ENCODE measurements at places on chromosomes 7 and 10.

GRCh38 chr10:113711142-113711541 lies 31.4 kb downstream of the CASP7 start:
- DNase-seq: no peak

GRCh38 chr7:46776790-46777189 lies 805.1 kb downstream of the TNS3 start:
- no peak for DNase-seq

DNA sequence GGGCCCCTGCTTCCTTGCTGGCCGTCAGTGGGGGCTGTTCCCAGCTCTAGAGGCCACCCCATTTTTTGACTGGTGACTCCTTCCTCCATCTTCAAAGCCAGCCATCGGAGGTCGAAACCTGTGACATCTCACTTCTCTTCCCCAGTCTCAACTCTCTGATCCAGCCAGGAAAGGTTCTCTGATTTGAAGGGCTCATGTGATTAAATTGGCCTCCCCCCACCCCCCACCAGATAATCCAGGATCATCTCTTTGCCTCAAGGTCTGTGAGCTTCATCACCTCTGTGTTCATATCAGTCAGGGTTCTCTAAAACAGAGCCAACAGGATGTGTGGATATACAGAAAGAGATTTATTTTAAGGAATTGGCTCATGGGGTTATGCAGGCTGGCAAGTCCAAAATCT lies 5.6 kb upstream of the RAMP3 start:
- no peak for DNase-seq

DNA sequence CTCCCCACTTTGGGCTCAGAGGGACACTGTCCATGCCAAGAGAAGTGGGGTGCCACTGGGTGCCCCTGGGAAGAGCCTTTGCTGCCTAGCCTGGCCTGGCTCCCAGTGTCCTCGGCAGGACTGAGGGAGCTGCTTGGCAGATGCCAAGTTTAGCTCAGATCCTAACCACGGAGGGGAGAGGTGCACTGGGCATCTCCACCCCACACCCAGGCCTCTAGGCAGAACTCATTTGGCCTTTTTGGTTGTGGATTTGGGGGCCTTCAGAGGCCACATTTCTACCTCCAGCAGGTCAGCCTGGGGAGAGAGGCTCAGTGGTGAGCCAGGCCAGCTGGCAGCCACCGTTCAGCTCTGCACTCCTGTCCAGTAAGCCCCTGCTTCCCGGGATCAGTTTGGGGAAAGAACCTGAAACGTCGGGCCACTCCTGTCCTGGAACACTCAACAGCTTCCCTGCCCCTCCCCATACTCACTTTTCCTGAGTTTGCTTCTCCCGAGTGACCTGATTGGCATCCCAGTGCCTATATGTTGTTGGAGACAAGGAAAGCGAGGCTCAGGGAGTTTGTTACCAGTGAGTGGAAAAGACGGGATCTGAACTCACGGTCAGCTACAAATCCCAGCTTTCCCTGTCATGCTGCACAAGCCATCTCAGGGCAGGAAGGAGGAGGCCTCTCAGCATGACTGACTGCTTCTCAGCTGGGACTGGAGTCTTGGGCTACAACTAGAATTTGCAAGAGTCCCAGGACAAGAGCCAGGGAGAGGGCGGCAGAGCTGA lies 11.2 kb upstream of the CXCL12 start:
- DNase-seq: no peak

DNA sequence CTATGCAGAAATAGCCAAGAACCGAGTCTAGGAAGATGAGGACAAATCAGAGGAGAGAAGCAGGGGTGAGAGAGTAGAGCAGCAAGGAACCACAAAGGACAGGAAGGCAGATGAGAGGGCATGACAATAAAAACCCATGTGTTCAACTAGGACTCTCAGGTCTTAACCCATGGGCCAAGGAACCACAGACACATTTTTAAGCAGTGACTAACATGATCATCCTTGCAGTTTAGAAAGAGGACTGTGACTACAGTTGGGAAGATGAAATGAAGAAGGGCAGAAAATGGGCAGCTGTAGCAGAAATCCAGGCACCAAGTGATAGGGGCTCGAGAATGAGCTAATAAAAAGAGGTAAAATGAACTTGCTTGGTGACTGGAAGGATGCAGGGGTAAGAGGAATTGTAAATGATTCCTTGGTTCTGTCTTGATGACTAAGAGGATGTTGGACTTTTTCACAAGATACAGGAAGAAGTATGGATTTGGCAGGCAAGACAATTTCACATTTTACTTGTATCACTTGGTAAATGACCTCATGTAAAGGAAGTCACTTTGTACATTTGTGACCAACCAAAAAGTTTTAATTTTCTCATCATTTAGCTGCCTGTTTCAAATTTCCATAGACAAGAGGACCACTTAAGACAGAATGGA lies 22.8 kb downstream of the SGMS1 start:
- no peak for DNase-seq

- no peak for DNase-seq
Observed at GRCh38 chr7:2564970-2565540, 6.3 kb downstream of the IQCE start.

DNA sequence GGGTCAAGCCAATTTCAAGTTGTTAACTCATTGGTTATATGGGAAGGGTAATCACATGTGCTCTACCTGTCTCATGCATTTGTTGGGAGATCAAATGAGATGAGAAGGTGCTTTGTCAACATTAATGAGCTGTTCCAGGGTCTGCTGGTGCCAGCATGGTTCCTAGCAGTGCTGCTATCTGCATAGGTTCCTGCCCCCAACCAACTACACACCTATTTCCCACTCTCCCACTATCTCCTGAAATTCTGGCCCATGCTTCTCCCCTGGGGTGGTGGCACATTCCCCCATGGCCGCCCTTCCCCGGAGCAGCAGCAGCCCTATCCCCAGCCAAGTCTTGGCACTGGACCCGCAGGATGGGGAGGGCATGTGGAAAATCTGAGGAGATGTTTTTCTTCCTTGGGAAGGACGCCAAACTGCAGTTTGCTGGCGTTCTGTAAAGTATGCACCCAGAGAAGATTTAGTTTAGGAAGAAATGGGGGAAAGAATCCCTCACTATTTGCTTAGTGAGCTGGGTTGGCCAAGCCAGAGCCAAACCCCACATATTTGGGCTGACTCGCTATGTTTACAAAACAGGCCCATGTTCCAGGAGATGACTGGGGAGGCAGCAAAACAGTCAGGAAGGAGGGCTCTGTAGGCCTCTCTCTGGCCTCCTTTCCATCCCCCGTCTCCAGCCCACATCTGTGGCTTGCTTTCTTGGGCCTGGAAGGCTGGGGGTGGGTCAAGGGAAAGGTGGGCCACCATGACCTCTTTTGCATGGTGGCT lies 42.5 kb downstream of the PPP1R3C start:
- DNase-seq: no peak

- DNase-seq: no peak
Observed at GRCh38 chr10:43190775-43191174, 52.5 kb downstream of the CSGALNACT2 start.

GRCh38 chr10:22285130-22285529 lies 31.1 kb upstream of the COMMD3 start:
- no peak for DNase-seq

DNA sequence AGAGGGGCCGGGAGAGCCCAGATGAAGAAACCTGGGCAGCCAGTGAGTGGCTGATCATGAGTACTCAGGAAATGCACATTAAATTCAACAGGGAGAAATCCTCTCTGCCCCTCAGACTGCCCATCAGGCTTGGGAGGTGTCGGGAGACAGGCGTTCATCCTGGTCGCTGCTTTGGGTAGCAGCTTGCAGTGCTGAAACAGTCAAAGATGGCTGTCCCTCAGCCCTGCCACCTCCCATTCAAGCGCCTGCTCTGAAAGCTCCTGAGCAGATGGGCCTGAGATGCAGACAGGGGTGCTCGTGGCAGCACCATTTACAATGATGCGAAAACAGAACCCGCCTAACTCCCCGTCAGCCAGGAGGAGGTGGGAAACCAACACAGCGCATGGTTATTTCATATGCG lies 3.6 kb upstream of the JAKMIP3 start:
- DNase-seq: no peak

DNA sequence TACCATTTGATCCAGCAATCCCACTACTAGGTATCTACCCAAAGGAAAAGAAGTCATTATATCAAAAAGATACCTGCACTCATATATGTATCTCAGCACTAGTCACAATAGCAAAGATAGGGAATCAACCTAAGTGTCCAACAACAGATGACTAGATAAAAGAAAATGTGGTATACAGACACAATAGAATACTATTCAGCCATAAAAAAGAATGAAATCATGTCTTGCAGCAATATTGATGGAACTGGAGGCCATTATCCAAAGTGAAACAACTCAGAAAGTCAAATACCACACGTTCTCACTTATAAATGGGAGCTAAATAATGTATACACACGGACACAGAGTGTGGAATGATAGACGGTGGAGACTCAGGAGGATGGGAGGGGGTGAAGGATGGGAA lies 146.0 kb downstream of the PARD3 start:
- DNase-seq: no peak

GRCh38 chr7:1359681-1360485 lies 99.4 kb downstream of the MICALL2 start:
- DNase-seq: no peak

DNA sequence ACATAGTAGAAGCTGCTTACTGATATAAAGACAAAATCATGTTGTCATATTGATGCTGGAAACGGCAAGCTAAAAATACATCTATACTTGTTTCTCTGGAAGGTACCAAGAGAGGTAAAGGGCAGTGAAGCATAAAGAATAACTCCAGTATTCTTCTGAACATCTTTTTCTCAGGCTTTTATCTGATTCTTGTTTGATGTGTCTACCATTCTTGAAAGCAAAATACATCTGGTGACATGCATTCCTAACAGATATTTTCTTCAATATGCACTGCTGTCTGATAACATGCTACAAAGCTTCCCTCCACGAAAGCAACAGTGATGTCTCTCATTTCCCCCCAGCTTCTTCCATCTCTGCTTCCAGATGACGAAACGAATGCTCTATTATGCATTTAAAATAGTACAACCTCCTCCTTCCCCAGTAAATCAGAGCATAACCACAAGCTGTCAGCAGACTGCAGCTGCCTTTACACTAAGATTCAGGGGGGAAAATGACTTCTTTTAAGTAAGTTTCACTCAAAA lies 100.8 kb downstream of the ARHGAP21 start:
- DNase-seq: no peak

GRCh38 chr7:91375378-91375777 lies 111.1 kb downstream of the FZD1 start:
- DNase-seq: no peak

DNA sequence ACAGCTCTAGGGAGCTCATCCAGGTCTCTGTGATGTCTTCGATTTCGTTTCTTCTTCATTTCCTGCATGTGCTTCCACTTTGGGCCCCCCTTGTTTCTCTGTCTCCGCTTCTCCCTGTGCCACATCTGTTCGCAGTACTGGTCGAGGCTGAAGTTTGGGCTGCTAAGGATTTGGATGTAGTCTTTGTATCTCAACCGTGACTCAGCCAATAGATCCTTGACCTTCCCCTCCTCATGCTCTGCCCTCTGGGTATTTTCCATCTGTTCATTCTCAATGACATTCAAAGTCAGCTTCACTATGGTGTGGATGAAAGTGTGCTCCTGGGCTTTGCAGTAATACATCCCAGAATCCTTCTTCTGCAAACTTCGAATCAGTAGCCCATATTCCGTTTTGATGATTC lies 187.4 kb downstream of the SEMA3D start:
- no peak for DNase-seq

Data from NCI-H2081 (cell line).